ENCODE measurements at places on chromosomes 13 and 19.
A peak's percentile ranks its signal among the peaks of the same experiment; 100 is the strongest.

- DNase-seq: peak; percentile 7
These were observed 22.6 kb downstream of the SUGP1 start for GRCh38 chr19:19297759-19298158.

DNA sequence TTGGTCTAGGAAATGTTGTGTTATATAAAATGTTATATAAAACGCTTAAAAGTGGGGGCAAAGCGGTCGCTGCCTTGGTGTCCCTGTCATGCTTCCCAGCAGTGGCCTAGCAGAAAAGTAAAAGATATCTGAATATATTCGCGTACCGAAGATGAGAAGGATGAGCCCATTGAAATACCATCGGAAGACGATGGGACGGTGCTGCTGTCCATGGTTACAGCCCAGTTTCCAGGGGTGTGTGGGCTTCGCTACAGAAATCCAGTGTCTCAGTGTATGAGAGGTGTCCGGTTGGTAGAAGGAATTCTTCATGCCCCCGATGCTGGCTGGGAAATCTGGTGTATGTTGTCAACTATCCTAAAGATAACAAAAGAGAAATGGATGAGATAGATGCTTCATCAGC, 110.9 kb upstream of the DIAPH3 start:
- no peak for DNase-seq

- no peak for DNase-seq
These were observed 4.8 kb downstream of the SLC17A7 start for GRCh38 chr19:49436381-49437017.

GRCh38 chr13:105847527-105848291, 687.8 kb downstream of the EFNB2 start:
- no peak for DNase-seq

DNA sequence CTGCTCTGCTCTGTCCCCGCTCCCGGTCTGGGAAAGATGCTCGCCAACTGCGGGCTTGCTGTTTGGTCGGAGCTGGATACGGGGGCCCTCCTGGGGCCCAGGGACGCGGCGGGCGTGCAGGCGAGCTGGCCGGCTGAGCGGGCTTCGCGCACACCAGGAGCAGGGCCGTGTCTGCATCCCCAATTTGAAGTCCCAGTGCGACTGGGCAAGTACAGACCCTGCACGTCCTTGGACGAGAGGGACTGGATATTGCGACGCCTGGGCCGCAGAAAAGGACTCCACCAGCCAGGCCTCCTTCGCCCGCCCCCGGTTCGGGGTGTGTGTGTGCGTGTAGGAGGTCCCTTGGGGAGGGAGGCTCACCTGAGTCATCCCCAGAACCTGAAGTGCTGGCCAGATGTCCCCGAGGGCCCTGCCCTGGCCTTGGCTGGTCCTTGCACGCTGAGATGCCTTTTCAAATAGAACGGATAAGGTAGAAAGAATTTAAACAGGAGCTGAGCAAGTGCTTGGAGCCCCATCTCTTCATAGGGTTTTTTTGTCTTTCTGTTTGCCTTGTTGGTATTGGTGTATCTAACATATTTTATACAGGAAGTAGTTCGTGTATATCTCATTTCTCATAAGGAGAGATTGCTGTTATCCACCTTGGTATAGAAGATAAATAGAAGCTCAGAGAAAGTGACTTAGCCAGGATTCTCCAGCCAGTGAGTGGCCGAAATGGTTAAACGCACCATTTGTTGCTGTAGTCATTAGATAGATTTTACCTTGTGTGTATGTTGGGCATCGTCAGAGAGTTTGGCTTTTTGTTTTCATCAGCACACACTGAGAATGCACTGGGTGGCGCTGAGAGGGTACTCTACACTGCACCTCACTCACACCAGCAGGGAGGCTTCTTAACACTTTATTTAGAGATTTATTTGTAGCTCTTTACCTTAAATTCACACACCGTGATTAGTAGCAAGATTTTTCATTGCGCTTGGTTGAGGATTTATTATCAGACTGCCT, 1.1 kb downstream of the NAXD start:
- peak; percentile 68 for DNase-seq

- DNase-seq: peak; percentile 16
These were observed 205.0 kb downstream of the NALCN start for GRCh38 chr13:101211261-101211660.

- DNase-seq: no peak
These were observed 230.8 kb downstream of the TBC1D4 start for GRCh38 chr13:75251188-75251587.

GRCh38 chr13:31945202-31945961, 86.2 kb upstream of the FRY start:
- DNase-seq: peak; percentile 42

GRCh38 chr13:109480011-109480955, 306.1 kb downstream of the IRS2 start:
- DNase-seq: no peak

GRCh38 chr19:48560095-48560530, 8.1 kb downstream of the SULT2B1 start:
- DNase-seq: no peak

GRCh38 chr19:55986487-55986886, at the start of gene NLRP5:
TSS of gene NLRP5 (plus strand) at chr19:55986775.
- no peak for DNase-seq

- no peak for DNase-seq
These were observed 57.1 kb downstream of the LMO7 start for GRCh38 chr13:75693227-75693626.

DNA sequence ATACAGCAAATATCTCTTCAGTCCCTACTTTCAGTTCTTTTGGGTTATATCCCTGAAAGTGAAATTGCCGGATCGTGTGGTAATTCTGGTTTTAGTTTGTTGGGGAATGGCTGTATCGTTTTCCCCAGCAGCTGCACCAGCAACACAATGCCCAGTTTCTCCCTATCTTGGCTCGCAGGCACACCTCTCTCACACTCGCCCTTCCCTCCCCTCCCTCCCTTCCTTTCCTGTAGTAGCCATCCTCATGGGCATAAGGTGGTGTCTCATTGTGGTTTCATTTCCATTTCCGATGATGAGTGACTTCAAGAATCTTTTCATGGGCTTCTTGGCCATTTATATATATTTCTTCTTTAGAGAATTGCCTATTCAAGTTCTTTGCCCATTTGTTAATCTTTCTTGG, 8.6 kb upstream of the GPR18 start:
- DNase-seq: no peak

DNA sequence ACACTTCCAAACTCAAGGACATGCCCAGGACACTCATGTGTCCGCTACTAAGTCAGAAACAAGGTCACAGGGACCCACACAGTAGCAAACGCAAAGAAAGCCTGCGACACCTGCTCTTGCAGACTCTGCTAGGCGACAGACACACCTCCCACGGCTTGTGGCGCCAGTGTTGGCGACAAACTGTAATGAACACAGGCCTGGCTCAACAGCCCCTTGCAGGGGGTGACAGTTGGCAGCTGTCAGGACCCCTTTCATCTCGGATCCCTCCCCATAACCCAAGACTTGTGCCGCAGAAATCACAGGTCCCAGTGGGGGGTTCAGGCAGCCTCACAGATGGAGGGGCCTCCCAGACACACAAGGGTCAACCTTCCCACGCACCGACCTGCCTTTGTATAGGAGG, 364 bp downstream of the CKM start:
- no peak for DNase-seq

DNA sequence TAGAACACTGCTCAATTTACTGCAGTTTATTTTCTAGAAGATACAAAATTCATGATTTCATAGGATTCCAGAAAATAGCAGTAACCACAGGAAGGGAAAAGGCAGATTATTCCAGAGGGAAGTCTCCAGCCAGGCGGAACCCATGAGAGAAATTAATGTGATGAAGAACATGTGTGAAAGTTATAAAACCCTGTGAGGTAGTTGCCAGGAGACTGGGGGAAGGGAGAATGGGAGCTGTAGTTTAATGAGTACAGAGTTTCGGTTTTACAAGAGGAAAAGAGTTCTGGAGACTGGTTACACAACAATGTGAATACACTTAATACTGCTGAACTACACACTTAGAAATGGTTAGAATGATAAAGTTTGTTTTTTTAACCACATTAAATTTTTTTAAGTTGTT, 14.2 kb upstream of the PDX1 start:
- DNase-seq: no peak

GRCh38 chr13:42603571-42603970, 29.6 kb downstream of the TNFSF11 start:
- no peak for DNase-seq

- no peak for DNase-seq
These were observed 29.5 kb upstream of the SLC7A1 start for GRCh38 chr13:29624997-29625396.

DNA sequence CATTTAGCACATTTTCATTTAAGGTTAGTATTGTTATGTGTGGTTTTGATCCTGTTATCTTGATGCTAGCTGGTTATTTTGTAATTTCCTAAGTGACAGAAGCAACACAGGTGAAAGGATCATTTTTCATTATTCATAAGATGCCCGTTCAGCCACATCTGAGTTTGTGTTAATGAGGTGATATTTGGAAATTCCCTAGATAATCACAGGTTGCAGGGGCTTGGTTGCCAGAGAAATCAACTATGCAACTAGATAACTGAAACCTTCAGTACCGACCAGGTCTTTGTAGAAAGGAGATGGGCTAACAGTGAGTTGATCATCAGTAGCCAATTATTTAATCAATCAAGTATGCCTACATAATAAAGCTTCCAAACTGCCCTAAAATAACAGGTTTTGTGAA, 121.3 kb upstream of the UFM1 start:
- no peak for DNase-seq

GRCh38 chr19:50877338-50877737, 4.1 kb downstream of the KLK2 start:
- no peak for DNase-seq

- DNase-seq: no peak
These were observed 311.3 kb downstream of the DLEU7 start for GRCh38 chr13:50531917-50532899.

DNA sequence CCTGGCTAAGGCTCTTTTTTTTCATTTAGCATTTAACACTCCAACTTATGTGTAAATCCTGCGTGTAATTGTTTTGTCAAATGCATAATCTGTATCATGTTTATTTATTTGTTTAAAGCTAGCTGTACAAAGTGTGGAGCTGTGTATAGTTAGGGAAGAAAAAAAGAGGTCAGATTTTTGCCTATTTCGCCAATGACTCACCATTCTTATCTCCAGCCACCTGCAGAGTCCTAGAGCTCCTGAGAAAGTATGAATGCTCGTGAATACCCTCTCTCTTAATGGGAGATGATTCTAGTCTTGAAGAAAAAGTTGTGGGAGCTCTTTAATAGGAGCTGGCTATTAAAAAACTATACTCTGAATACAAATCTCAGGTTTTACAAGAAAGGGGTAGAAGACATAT, 778.8 kb upstream of the SLITRK5 start:
- DNase-seq: no peak

GRCh38 chr19:7595466-7596133, at the start of gene CAMSAP3:
TSS of gene CAMSAP3 (plus strand) at chr19:7595863. CDS start at chr19:7596003, 140 bp downstream.
- peak; percentile 22 for DNase-seq

- no peak for DNase-seq
These were observed 36.7 kb downstream of the ZNF93 start for GRCh38 chr19:19937403-19937802.

GRCh38 chr19:55781112-55781511, 12.2 kb downstream of the RFPL4AL1 start:
- DNase-seq: no peak

- no peak for DNase-seq
These were observed 209.0 kb downstream of the VWA8 start for GRCh38 chr13:41751734-41752445.

DNA sequence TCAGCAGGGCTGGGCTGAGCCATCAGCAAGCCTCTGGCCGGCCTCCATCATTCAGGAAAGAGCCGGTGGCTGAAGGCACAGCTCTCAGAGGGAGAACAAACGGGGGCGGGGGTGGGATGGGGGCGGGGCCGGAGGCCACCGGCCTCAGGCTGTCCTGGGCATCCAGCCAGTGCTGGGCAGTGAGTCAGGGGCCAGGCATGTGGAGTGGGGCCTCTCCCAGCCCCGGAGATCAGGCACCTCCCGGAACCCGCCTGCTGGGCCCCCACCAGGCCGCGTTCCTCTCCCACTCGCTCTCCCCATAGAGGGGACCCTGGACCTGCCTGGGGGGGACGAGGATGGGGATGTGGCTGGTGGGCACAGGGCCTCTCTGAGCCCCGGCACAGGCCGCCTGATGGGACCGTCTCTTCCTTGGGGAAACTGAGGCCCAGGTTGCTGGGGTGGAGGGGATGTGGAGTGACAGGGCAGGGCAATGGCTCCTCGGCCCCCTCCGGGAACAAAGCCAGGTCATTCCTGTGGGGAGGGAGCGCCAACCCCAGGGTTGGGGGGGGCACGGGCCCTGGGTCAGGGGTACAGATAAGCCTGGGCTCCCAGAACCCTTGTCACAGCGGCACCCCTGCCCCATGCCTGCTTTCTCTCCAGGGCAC, 12.9 kb downstream of the SPC24 start:
- peak; percentile 93 for DNase-seq

DNA sequence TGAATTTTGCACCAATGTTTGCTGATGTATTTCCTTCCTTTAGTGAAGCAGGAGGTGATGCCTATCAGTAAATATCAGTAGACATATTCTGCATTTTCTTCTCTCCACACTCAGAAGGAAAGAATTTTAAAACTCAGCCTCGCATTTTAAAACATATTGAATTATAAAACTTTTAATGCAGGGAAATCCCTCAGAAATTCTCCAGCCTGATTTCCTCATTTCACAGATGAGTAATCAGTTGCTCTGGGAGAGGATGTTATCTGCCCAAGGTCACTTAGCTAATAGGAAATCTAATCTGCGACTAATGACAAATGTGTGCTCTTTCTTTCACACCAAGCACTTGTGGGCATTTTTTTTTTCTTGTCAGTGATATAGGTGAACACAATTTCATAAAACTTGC, 320.6 kb downstream of the ITGBL1 start:
- no peak for DNase-seq

DNA sequence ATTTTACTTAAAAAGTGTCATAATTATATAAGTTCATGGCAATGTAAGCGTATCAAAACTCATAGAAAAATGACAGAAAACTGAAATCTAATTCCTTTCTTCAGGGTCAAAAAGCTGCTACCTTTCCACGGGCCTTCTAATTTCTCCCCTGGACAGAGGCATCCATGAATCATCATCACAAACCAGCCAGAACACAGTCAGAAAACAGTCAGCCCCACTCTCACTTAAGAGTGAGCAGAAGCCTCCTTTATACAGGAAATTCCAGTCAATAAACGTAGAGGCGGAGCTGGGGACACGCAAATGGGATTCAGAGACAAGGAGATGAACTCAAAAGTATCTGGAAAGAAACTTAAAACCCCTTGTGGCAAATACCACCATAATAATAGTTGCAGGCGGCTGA, 54.2 kb upstream of the ABCC4 start:
- peak; percentile 37 for DNase-seq

Measured in AG08396 (cell line).